ENCODE measurements at places on chromosomes 5 and 9.

- no peak for DNase-seq
Measured at GRCh38 chr9:101451498-101451897, 15.9 kb upstream of the ALDOB start.

- DNase-seq, result no peak
Measured at GRCh38 chr5:150082374-150082773, 4.0 kb downstream of the CSF1R start.

- DNase-seq, result no peak
Measured at GRCh38 chr9:72427801-72428200, 62.8 kb upstream of the ZFAND5 start.

DNA sequence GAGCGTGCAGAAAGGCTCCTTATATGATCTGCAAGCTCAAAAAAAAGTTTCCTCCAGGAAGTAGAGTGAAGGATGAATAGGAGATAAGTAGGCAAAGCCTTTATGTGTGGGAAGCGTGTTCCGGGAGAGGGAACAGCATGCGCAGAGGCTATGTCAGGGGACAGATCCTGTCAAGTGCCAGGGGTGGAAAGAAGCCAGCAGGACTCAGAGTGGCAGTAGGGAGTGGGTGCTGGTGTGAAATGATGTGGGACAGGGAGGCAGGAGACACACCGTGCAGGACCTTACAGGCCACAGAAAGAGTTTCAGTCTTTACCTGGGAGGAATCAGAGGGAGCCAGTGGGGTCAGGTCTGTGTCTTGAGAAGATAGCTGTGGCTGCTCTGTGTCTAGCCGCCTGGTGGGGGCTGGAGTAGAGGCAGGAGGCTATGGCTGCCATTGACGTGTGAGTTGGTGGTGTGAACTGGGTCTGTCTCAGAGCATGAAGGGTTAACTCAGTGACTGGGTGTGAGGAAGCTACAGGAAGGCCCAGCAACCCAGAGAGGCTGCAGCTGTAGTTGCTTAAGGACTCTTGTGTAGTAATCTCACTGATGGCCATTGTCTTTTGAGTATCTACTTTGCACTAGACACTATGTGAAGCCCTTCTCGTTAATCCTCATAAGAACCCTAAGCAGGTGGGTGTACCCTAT is 71.3 kb downstream of the PPARGC1B start:
- DNase-seq, result no peak

DNA sequence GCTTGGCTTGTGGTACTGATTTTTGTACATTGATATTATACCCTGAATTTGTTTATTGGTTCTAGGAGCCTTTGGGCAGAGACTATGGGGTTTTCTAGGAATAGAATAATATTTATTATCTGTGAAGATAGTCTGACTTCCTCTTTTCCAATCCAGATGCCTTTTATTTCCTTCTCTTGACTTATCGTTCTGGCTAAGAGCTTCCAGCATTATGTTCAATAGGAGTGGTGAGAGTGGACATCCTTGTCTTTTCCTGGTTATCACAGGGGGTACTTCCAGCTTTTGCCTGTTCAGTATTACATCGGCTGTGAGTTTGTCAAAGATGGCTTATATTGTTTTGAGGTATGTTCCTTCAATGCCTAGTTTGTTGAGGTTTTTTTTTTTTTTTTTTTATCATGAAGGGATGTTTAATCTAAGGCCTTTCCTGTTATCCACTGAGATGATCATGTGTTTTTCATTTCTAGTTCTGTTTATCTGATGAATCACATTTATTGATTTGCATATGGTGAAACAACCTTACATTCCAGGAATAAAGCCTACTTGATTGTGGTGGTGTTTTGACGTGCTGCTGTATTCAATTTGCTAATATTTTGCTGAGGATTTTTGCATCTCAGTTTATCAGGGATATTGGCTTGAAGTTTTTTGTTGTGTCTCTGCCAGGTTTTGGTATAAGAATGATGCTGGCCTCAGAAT is 77.5 kb downstream of the CERT1 start:
- DNase-seq, result no peak

DNA sequence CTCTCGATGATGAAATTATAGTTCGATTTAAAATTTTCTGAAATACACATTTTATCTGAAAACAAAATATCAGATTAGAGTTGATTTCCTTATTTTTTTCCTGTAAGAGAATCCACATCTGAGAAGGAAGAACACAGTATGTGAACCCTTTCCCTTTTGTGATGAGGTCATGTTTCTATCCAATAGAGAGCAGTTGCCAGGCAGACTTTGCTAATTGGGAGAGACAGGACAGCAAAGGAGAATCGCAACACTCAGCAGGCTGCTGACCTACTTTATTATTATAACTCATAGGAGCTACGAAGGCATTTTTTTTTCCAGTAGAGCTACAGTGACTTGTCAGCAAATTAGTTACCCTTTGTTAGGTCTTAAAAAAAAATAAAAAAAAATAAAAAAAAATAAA is 242.1 kb downstream of the HCN1 start:
- no peak for DNase-seq

GRCh38 chr5:169534939-169535338 is 48.6 kb upstream of the SPDL1 start:
- DNase-seq, result no peak

DNA sequence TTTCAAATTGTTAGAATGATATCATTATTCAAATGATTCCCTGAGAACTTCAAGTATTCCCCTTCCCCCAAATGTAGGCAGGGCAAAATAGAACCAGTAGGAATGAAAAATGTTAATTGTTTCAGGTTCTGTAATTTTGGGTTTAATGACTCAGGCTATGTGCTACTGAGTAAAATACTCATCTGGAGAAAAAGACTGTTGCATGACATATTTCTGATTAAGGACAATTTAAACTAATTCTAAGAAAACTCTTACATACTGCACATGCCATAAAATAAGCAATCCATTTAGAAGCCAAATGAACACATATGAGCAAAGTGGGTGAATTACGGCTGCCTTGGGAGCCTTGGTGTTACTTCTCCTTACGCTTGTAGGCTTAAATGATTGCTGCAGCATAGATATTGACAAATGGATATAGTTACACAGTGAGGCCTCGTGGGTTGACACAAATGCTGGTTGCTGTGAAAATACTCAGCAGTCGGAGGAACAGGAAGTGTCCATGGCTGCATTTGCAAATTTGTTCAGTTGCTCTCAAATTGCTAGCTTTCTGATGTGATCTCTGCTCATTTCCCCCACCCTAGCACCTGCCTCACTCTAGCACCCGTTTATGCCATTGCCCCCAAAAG is 174.9 kb upstream of the DMAC1 start:
- no peak for DNase-seq

DNA sequence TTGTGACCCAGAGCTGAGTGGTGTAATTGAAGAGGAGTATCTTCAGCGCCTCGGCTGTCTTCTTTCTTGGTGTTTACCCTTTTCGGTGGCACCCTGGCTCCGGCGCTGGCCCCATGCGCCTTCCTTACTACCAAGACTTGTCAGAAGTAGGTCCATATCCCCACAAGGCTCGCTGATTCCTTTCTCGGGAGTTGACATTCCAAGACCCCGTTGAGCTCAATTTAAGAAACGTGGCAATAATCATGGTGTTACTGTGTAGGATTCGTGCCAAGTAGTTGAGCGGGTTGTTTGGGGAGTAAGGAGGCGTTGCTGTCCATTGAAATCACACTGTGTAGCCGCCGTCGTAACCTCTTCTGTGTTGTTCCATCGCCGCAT is 795 bp downstream of the NDUFAF2 start:
- peak; percentile 23 for DNase-seq

- peak; percentile 27 for DNase-seq
Measured at GRCh38 chr5:18745042-18745987, 1111.1 kb downstream of the TAF11L14 start.

DNA sequence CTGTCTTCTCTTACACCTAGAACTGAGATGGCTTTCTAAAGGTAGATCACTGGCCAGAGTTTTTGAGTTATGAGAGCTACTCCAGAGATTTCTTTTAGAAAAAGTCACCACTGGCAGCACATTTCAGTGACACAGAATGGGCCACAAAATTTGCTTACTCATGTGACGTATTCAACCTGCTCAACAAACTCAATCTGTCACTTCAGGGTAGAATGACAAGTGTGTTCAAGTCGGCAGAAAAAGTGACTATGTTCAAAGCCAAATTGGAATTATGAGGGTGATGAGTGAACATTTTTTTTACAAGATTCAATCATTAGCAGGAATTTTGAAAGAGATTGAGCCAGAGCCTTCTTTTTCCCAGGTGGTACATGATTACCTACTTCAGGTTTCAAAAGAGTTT is 46.5 kb downstream of the TAF11L14 start:
- no peak for DNase-seq

- DNase-seq, result no peak
Measured at GRCh38 chr5:127007522-127007921, 22.8 kb downstream of the MARCHF3 start.

DNA sequence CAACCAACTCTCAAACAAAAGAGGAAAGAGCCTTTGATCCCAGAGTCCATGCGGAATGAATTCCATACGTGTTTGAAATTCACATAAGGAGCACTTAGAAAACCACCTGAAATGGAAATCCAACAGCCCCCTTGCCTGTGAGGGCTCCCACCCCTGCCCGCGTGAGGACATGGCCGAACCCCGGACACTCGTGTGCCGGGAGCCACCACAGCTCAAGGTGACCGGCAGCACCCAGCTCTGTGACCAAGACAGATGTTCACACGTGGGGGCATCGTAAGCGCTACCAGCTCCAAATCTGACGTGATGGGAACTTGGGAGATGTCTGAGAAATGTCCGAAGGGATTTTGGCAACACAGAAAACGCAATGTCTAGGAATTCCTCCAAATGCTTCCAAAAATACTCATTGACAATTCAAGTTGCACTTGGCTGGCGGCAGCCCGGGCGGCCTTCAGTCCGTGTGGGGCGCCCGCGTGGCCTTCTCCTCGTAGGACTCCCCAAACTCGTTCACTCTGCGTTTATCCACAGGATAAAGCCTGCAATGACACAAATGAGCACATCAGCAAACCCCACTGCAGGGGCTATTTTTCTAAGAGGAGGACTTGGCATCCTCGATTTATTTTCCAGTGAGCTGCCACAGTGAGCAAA is 23.2 kb upstream of the TERT start:
- no peak for DNase-seq

DNA sequence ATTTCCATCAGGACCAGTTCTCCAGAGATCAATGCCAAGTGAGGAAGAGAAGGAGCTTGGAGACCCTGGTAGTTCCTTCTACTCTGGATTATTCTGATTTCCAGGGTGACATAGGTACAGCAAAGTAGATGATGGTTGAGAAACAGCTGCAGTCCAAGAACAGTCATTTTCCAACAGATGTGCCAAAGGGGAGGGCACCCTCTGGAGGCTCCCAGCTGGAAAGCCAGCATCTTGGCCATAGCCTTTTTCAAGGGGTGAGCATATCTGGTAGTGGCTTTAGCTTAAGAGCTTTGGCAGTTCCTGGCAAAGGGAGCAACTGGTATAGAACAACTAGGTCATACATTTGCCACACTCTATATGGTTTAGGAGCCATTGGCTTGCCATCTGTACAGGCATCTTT is 492.7 kb downstream of the RASEF start:
- DNase-seq, result no peak

DNA sequence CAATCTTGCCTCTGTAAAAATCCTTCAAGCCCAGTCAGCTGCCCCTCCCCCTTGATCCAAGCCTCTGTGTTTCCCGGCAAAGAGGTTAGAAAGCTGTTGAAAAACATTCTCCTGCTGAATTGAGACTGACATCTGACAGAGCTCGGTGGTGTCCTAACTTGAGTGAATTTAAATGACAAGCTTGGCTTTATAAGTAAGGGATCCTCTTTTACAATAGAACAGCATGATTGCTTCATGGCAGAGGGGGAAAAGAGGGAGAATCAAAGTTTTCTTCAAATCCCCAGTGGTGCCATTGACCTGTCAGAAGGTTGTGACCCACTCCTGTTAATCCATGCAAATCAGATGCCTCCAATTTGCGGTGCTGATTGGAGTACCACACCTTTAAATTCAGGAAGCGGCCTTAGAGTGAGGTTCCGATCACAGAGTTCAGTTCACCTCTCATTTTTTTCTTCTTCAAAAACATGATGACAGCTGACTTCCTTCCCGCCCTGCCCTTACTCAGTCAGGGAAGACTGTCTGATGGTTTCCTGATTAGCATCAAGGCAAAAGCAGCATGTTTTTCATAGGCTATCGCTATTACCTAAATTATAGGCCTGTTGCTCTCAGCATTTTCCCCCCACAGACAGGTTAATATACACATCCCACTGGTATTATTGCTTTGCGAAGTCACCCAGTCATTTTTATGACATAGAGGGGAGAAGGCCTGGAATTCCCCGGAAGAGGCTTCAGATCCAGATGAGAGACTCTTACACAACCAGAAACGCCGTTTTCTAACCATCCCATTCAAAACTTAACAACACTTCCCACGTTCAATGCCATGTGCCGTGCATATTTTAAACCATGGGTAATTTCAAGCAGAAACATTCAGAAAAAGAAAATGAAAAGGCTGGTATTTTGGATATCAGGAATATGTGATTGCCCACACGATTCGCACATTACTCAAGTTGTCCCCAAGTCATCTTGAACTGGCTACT is 141.4 kb downstream of the EBF1 start:
- no peak for DNase-seq

- no peak for DNase-seq
Measured at GRCh38 chr9:115208501-115208900, 90.5 kb upstream of the TNC start.

GRCh38 chr5:5592541-5592940 is 170.1 kb downstream of the ICE1 start:
- no peak for DNase-seq

GRCh38 chr5:172229904-172230303 is 35.9 kb downstream of the EFCAB9 start:
- DNase-seq, result no peak

DNA sequence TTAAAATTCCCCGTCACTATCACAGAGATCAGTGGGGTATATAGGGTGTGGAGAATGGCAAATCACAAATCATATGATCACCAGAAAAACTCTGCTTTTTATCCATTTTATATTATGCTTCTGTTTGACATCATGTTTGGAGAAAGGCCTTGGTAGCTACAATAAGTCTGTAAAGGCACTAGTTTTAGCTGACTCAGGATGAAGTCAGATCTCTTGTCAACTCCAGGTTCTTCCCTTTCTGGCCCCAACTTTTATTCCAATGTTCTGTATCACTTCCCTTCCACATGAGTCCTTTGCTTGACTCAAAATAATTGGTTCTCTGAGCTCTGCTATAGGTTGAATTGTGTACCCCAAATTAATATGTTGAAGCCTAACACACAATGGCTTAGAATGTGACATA is 484.9 kb downstream of the PTPRD start:
- no peak for DNase-seq

DNA sequence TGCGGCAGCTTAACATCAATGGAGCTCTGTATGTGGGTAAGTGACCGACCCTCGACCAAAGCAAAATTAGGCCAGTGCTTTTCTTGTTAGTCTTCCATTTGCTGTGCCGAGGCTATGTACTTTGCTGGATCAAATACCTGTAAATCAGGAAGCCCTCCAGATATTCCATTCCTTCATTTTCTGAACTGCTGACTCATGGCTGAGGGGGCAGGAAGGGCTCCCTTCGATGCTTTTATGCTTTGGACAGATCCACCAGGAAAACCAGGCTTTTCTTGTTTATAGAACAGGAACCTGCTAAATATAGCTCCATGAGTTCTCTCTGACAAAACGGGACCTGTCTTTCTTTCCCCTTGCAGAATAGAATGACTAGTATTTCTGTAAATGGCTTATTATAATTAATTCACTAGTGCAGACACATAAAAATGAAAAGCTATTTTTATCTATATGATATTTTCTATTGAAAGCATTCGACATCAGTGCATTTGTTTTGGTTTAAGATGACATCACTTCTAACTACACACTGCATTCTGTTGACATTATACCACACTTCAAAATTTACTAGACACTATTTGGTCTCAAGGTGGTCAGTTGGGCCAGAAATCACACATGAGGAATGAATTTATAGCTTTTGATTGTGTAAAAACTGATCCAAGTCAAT is 93.3 kb downstream of the LIFR start:
- DNase-seq, result no peak

GRCh38 chr5:130168211-130168610 is 263.9 kb downstream of the CHSY3 start:
- DNase-seq, result no peak
